ENCODE measurements at places on chromosomes 3 and 15. TPM values are rescaled to one million over a fixed set of nuclear protein-coding genes. Genes with fewer than 3 reads are reported as not detected.

Gene GHRL
- 3.6 TPM for total RNA-seq

Gene HGD
- 38.9 TPM for total RNA-seq

Gene GATM
- total RNA-seq = 269 TPM

Gene TIMP4
- 2.0 TPM for total RNA-seq

Gene ARPP21
- 15.0 TPM for total RNA-seq

Gene CLDN18
- total RNA-seq = 0.29 TPM
